ENCODE measurements at places on chromosomes 11 and 22. TPM values are rescaled to one million over a fixed set of nuclear protein-coding genes. Genes with fewer than 3 reads are reported as not detected.

RFPL1 gene
- not detected for total RNA-seq

MMP13 gene
- total RNA-seq = not detected

MAPK12 gene
- 23.7 TPM for total RNA-seq

KCNJ4 gene
- total RNA-seq = not detected

C11orf97 gene
- not detected for total RNA-seq

TEX54 gene
- not detected for total RNA-seq

ALX4 gene
- total RNA-seq = not detected
